ENCODE measurements at places on chromosomes 2 and 18.

DNA sequence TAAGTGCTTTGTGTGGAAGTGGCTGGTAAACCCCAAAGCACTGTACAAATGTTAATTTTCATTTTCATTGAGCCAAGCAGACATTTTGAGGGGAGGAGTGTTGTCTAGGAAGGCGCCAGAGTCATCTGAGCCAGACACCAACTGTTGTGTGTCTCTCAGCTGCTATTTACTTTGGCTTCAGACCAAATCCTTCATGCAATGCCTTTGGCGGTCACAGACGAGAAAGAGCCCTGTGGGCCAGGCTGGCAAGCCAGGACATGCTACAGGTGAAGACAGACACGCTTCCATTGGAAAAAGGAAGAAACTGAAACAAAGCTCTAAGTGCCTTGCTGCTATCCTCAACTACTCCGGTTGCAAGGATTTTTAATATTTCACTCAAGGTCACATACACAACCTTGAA, 115.4 kb upstream of the CDC42EP3 start:
- peak; percentile 54 for DNase-seq

DNA sequence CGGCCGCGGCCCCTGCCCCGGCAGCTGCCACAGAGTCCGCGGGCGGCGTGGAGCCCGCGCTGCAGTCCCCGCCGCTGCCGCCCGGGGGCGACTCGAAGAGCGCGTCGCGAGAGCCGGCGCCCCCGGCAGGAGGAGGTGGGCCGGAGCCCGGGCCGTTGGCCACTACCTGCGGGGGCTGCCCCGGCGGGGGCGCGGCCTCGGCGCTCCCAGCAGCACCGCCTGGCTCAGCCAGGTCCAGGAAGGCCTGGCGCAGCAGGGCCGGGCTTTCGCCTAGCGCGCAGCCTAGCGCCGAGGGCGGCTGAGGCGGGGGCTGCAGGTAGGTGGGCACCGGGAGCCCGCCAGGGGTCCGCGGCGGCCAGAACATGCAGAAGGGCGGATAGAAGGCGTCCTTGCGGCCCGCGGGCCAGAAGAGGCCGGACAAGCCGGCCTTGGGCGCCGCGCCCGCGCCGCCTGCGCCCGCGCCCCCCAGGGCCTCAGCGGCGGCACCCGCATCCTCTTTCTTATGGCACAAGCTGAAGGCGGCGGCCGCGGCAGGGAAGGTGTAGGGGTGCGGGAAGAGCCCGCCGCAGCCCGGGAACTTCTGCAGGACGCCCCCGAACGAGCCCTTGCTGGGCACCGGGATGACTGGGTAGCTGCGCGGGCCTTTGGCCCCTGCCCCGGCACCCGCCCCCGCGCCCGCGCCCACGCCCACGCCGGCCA, 3.9 kb downstream of the SKOR2 start:
- no peak for DNase-seq

- no peak for DNase-seq
Observed at GRCh38 chr2:165814473-165814872, 20.4 kb upstream of the GALNT3 start.

GRCh38 chr2:86284401-86284841, 53.0 kb downstream of the REEP1 start:
- DNase-seq = no peak

DNA sequence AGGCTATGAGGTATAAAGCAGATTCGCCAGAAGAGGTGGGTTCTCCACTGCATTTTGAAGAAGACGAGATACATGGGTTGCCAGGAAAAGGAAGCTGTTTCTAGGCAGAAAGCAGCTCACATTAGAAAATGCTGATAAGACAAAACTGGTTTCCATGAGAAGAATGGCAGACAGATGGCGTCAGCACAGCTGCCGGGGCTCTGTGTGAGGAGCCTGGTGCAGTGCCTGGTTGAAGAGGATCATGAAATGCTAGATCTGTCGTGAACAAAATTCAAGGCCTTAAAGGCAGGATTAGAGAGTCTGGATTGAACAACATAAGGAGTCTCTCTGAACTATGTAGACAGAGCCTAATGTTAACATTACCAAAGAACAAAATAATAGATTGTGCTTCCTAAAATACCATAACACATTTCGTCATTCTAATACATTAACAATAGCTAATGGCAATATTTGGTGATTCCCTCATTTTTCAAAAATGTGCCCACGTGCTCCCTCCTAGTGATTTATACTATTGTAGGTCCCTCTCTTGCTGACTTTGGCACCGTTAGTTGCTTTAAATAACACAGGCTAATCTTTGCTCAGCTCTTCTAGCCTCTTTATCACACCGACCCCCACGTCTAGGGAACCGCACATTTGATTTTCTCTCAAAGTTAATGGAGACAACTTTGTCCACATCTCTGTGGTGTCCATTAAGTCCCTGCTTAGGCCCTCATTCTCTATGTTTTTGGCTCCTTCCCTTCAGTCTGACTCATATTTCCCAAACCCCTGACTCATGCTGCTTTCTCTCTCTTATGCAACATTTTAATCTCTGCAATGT, 38.2 kb downstream of the EFEMP1 start:
- peak; percentile 89 for DNase-seq

GRCh38 chr18:44758861-44759631, 78.4 kb downstream of the SETBP1 start:
- no peak for DNase-seq

DNA sequence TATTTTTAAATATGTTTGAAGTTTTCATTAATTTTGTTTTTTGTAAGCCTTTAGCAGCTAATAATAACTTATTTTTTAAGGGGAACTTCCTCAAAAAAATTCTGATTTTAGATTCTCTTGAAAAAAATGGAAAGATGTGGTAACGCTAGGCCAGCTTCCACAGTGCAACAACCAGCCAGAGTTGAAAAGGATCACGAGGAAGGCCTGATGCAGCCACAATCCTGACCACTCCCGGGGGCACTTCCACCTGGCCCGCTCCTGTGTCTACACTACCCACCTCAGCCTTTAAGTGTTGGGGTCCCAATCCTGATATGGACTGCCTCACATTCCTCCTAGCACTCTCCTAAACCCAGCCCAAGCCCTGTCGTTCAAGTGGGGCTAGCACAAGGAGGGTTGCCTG, 101.1 kb downstream of the TMEM17 start:
- DNase-seq = no peak

DNA sequence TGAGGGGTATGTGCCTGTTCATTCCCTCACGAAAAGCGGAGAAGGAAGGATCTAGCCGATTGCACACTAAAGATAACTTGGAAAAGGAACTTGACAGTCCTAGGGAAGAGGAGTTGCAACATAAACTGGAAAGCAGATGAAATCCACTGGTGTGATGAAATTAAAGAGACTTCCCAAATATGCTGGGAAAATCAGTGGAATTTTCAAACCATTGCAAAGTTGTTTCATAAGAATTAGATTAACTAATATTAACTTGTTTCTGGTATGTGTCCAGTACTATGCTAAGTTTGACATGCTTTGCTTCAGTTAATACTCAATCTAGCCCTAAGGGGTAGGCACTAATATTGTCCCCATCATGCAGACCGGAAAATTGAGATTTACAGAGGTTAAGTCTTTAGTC, 222.7 kb downstream of the IKZF2 start:
- no peak for DNase-seq

DNA sequence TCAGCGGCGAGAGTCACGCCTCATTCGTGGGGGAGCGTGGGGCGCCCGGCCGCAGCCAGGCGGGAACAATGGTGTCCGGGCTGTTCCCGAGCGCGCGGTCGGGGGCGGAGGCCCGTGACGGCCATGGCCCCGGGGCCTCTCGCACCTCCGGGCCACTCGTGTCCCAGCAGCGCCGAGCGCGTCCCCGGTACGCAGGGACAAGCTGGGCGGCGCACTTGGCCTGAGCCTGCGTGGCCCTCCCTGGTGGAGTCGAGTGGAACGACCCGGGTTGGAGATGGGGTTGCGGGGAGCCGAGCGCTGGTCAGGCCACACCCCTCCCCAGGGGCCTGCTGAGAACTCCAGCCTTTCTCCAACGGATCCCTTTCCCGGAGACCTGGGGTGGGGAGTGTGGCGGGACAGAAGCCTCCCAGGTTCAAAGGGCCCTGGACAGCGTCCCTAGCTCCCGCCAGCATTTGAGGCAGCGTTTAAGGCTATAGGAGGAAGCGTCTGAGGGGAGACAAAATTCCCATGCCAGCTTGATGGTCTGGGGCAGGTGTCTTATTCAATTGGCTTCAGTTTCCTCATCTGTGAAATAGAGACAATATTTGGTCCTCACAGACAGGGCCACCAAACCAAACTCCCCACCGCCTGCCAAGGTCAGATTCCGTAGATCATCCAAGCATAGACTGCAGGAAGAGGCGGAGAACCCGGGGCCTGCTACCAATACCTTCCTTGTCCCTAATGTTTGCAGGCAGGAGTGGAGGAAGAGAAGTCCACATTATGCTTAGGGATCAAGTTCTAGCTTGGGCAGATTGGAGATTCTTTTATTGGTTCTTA, 553 bp downstream of the CNDP2 start:
- DNase-seq = no peak

DNA sequence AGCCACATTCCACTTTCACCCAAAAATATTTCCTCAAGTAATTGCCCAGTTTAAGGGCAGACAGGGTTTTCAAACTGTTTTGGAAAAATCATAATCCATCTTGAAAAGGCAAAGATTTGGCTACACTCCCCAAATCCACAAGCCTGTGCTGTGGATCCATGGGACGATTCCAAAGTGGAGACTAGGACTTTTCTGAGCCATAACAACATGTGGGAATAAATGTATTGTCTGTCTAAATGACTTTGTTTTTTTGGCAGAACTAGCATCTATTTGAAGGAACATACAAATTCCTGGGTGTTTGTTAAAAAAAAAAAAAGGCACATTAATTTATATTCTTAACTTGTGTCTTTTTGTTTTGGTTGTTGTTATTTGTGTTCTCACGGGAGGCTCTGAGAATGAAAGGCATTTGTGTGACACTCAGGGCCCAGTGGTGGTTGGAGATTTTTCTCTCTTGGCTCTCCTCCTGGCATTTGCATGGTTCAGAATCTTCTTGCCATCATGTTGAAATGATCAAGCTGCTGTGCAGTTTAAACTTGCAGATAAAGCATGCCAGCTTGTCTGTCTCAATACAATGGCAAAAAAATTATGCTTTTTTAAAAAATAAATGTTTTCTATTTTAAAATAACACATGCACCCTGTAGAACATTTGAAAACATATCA, 277.4 kb downstream of the EN1 start:
- no peak for DNase-seq

GRCh38 chr2:236214376-236214995, 46.3 kb upstream of the GBX2 start:
- no peak for DNase-seq

DNA sequence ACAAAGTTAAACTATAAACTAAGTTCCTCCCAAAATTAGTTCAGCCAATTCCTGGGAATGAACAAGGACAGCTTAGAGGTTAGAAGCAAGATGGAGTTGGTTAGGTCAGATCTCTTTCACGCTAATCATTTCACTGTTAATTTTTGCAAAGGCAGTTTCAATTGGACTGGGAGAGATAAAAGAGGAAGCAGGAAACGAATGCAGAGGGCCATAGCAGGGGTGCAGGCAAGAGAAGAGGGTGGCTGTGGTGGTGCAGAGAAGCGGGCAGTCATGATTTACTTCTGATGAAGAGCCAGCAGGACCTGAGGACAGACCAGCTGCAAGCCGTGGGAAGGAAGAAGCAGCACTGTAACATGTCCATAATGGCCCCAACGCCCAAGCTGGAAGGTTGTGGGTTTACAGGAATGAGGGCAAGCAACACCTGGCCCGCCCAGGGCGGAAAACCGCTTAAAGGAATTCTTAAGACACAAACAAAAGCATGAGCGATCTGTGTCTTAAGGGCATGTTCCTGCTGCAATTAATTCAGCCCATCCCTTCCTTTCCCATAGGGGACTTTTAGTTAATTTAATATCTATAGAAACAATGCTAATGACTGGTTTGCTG, 4.1 kb upstream of the RMP24 start:
- no peak for DNase-seq

GRCh38 chr2:145524836-145525235, 1004.9 kb upstream of the ZEB2 start:
- no peak for DNase-seq

GRCh38 chr2:215619989-215620388, 184.1 kb upstream of the FN1 start:
- DNase-seq = no peak

DNA sequence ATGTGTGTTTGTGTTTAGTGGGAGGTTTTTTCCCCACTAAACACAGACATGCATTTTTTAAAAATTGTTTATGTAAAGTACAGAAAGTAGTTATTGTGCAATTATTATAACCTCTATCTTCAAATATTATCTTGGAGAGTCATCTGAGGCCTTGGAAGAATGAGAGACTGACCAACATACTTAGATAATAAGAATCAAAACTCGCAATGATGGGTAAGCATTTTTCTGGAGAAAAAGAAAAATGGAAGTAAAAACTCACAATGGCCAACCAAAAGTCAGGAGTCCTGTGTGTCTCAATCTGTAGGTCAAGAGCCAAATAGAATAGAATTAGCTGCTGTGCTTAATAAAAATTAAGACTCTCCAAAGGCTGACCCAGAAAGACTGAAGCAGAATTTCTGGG, 43.0 kb downstream of the MEMO1 start:
- DNase-seq = no peak

- DNase-seq = peak; percentile 39
Observed at GRCh38 chr2:101597347-101597944, 100.1 kb upstream of the MAP4K4 start.

DNA sequence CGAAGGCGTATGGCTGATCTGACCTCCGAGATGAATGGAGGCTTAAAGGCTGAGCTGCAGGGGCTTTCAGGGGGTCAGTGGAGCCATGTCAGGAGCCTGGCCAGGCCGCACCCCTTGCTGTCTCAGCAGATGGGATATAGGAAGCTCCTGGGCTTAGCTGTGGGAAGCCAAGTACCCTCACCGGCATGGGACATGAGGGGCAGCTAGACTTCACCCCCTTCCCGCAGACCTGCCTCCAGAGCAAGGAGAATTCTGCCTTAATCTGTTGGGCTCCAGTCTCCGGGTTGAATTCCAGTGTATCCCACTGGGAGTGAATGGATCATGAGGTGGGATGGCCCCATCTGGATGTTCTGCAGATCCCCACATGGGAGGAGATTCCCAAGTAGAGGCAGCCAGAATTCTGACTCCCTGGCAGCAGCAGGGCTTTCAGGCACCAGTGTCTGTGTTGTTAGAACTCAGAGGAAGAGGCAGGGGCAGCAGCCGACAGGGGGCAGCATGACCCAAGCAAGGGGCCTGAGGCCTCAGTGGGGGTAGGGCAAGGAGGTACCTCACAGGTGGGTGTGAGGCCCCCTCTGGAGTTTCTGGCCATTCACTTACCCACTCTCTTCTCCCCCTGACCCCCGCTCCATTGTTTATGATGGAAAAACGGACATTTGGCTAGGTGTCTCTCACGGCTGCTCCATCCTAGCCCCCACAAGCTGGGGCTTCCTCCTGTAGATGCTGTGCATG, 19.1 kb downstream of the CAPG start:
- no peak for DNase-seq

DNA sequence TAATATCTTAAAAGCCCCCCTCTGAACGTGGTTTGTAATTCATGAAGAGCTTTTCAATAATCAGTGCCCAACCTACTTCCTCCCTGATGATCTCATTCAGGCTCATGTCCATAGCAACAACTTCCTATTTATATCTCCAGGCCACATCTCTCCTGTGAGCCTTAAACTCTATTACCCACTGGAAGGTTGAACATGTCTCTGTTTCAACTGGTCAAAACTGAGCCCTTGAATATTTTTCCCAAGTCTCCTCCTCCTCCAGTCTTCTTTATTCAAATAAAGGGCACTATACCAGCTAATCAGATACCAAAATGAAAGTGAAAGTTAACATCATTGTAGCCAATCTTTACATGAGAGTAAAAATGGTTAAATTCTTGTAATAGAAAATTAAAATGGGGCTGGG, 63.7 kb upstream of the ITGA4 start:
- DNase-seq = no peak

- DNase-seq = no peak
Observed at GRCh38 chr2:233430081-233430480, 75.8 kb downstream of the DGKD start.

- no peak for DNase-seq
Observed at GRCh38 chr18:3279201-3280185, 17.6 kb downstream of the MYL12B start.

Data from skeletal muscle cell (primary cell).